ENCODE measurements at places on chromosomes 4 and X.

DNA sequence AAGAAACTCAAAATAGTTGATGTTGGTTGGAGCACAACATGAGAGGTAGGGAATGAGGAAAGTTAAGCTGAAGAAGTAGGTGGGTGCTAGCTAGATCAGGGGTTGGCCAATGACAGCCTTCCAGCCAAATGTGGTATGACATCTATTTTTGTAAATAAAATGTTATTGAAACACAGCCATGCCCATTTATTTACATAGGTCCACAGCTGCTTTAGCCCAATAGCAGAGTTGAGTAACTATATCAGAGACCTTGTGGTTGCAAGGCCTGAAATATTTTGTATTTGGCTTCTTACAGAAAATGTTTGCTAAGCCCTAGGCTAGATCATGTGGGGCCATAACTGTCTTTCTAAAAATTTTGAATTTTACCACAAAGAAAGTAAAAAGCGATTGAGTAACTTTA lies 234.9 kb upstream of the CTSO start:
- H3K4me3 ChIP-seq = no peak overlapping the region
- H3K4me1 ChIP-seq = peaks cover 27% of the 10 kb centered on the region
- H3K36me3 ChIP-seq = no peaks in the 10 kb centered on the region

GRCh38 chr4:112894951-112895350 lies 154.5 kb upstream of the ANK2 start:
- H3K4me3 ChIP-seq = no peak overlapping the region
- peaks cover 46% of the 10 kb centered on the region for H3K4me1 ChIP-seq
- DNase-seq = no peak
- H3K27ac ChIP-seq = no peak overlapping the region
- no peaks in the 10 kb centered on the region for H3K27me3 ChIP-seq
- no peaks in the 10 kb centered on the region for H3K36me3 ChIP-seq

- no peak overlapping the region for H3K27ac ChIP-seq
- H3K4me3 ChIP-seq = no peak overlapping the region
- H3K27me3 ChIP-seq = peaks cover 6% of the 10 kb centered on the region
- no peak for DNase-seq
- peaks cover 7% of the 10 kb centered on the region for H3K4me1 ChIP-seq
- no peaks in the 10 kb centered on the region for H3K36me3 ChIP-seq
Measured at GRCh38 chr4:17786567-17786966, 5.1 kb upstream of the FAM184B start.

DNA sequence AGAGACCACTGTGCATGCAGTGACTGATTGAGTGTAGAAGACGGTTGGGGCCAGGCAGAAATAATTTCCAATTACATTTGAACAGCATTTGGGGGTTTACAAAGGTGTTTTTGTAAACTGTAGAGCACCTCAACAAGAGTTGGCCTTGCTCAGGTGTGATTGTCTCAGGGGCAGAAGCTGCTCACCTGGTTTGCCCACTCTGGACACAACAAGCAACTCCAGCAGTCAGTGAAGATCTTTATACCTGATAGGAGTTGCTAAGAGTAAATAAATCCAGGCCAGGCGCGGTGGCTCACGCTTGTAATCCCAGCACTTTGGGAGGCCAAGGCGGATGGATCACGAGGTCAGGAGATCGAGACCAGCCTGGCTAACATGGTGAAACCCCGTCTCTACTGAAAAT lies 221.3 kb downstream of the RAB28 start:
- DNase-seq = no peak
- no peak overlapping the region for H3K4me3 ChIP-seq
- H3K36me3 ChIP-seq = peaks cover under 1% of the 10 kb centered on the region
- no peak overlapping the region for H3K27ac ChIP-seq
- peaks cover 29% of the 10 kb centered on the region for H3K4me1 ChIP-seq
- no peaks in the 10 kb centered on the region for H3K27me3 ChIP-seq

GRCh38 chr4:7620814-7621176 lies 186.1 kb upstream of the PSAPL1 start:
- H3K36me3 ChIP-seq = no peaks in the 10 kb centered on the region
- no peak for DNase-seq
- H3K27me3 ChIP-seq = peaks cover 47% of the 10 kb centered on the region
- H3K27ac ChIP-seq = no peak overlapping the region
- peaks cover 5% of the 10 kb centered on the region for H3K4me1 ChIP-seq

- no peaks in the 10 kb centered on the region for H3K4me1 ChIP-seq
- H3K36me3 ChIP-seq = no peaks in the 10 kb centered on the region
- no peak overlapping the region for H3K4me3 ChIP-seq
- DNase-seq = no peak
- no peaks in the 10 kb centered on the region for H3K27me3 ChIP-seq
Measured at GRCh38 chr4:7564242-7564641, 129.5 kb upstream of the PSAPL1 start.

DNA sequence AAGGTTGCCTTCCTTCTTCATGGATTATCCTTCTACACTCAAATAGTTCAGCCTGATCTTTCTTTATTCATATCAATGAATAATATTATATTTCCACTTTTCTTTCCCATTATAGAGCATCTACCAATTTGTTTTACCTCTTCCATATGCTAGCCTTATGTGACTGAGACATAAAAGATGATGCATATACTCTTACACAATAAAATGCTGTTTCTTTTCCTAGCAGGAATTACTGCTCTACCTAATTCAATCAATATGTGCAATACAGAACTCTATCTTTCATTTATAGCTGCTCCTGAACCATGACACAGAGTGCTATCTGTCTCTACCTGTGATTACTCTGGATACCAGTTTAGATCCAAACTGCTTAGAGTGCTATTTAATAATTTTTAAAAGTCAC lies 2334.0 kb downstream of the PCDH7 start:
- H3K4me1 ChIP-seq = peaks cover 5% of the 10 kb centered on the region
- H3K27ac ChIP-seq = no peak overlapping the region
- no peaks in the 10 kb centered on the region for H3K27me3 ChIP-seq

DNA sequence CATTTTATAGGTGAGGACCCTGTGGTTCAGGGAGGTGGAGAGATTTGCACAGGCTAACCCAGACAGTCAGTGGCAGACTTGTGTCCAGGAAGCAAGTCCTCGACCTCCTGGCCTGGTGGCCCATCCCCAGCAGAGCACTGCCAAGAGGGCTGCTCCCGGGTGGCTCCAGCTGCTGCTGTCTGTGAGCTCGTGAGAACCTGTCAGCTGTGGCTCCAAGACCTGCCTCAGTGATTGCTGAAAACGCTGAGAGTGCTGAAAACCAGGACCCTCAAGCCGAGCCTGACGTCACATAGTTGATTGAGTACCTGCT lies 74.2 kb downstream of the RTL9 start:
- no peaks in the 10 kb centered on the region for H3K36me3 ChIP-seq
- H3K4me1 ChIP-seq = no peaks in the 10 kb centered on the region
- H3K27ac ChIP-seq = no peak overlapping the region
- DNase-seq = no peak
- no peak overlapping the region for H3K4me3 ChIP-seq

- peaks cover 2% of the 10 kb centered on the region for H3K27me3 ChIP-seq
- H3K36me3 ChIP-seq = no peaks in the 10 kb centered on the region
- no peak for DNase-seq
- H3K27ac ChIP-seq = no peak overlapping the region
- H3K4me3 ChIP-seq = peak overlapping the region; percentile 24
Measured at GRCh38 chr4:89641367-89641687, 195.6 kb downstream of the SNCA start.

DNA sequence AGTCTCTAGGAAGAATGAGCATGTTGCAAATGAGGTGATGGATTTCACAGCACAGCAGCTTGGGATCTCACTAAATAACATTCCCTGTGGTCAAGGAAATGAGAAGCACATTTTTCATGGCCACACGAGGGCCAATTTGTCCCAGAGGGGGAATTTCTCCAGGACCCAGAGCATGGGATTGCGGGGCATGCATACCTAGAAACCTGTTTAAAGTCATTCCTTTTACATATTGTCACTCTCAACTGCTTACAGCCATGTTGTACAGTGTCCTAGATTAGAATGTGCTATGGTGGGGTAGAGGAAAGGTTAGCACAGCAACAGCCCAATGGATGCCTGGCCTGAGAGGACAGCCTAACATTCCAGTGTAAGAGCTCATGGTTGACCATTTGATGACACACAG lies 37.4 kb upstream of the NLGN4X start:
- H3K4me3 ChIP-seq = no peak overlapping the region
- no peak overlapping the region for H3K27ac ChIP-seq
- no peaks in the 10 kb centered on the region for H3K4me1 ChIP-seq
- DNase-seq = no peak
- H3K27me3 ChIP-seq = no peaks in the 10 kb centered on the region

DNA sequence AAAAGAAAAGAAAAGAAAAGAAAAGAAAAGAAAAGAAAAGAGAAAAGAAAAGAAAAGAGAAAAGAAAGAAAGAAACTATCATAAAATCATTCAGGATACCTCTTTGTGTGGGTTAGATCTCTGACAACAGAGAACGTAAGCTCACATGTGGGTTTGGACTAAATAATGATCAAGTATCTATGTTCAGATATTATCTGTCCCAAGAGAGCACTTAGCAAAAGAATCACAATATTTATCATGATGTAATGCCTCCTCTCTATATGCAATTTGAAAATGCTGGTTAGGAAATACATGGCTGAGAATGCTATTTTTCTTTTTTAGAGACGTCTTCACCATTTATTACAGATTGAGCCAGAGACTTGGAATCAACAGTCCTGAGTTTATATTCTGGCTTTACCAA lies 191.3 kb downstream of the KCNIP4 start:
- no peaks in the 10 kb centered on the region for H3K36me3 ChIP-seq
- no peak overlapping the region for H3K27ac ChIP-seq
- no peak for DNase-seq
- H3K27me3 ChIP-seq = peaks cover 22% of the 10 kb centered on the region
- no peak overlapping the region for H3K4me3 ChIP-seq

DNA sequence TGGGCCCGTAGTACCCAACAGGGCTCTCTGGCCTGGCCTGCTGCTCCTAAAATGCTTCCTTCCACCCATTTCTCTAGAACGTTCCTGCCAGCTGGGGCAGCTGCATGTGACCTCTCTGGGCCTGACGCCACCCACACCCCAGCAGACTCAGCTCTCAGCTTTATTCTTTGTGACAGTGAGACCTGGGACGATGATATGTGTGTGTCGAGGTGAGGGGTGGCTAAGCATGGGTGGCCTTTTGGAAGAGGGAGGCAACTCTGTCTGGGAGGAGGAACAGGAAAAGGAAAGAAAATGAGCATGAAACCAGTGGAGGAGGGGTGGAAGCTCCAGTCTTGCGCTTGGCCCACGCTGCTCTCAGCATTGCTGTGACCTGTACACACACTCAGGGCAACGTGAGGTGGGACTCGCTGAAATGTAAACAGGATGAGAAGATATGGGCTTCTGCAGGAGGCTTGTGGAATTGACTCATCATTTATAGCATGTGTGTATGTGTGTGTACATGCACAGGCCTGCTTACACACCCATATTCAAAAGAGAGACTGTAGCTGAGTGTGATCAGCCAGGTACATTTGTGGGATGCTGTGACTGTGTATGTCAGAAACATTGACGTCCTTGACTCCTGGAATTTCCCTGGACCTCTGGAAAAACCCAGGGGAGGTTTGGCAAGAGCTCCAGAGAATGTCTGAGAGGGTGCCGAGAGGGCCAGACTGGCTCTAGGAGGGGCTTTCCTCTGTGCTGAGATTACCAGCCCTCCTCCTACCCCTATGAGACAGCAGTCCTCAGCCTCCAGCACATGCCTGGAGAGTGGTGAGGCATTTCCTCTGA lies 137.9 kb downstream of the PJA1 start:
- no peaks in the 10 kb centered on the region for H3K36me3 ChIP-seq
- no peak overlapping the region for H3K4me3 ChIP-seq
- peaks cover 25% of the 10 kb centered on the region for H3K4me1 ChIP-seq
- no peak for DNase-seq
- peak overlapping the region; percentile 67 for H3K27ac ChIP-seq

DNA sequence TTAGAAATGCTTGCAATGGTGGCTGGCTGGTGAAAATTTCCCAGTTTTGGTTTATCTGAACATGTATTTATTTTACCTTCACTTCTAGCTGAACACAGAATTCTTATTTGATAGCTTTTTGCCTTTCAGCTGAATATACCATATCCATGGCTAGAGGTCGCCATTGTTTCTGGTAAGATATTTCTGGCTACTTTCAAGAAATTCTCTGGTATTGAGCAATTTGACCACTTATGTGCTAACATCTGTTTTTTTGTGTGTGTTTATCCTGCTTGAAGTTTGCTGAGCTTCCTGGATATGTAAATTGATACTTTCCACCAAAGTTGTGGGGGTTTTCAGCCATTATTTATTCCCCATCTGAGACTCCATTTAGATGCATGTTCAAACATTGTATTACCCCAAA lies 75.4 kb downstream of the FBXW7 start:
- no peaks in the 10 kb centered on the region for H3K27me3 ChIP-seq
- H3K36me3 ChIP-seq = no peaks in the 10 kb centered on the region
- H3K27ac ChIP-seq = no peak overlapping the region
- DNase-seq = no peak
- peaks cover 26% of the 10 kb centered on the region for H3K4me1 ChIP-seq

GRCh38 chr4:82715731-82716617 lies 82.6 kb downstream of the SCD5 start:
- H3K36me3 ChIP-seq = no peaks in the 10 kb centered on the region
- no peaks in the 10 kb centered on the region for H3K27me3 ChIP-seq
- peaks cover 18% of the 10 kb centered on the region for H3K4me1 ChIP-seq
- no peak overlapping the region for H3K4me3 ChIP-seq
- peak overlapping the region; percentile 80 for H3K27ac ChIP-seq
- DNase-seq = no peak

- H3K27ac ChIP-seq = peak overlapping the region; percentile 98
- H3K4me3 ChIP-seq = peak overlapping the region; percentile 95
- no peaks in the 10 kb centered on the region for H3K27me3 ChIP-seq
- peaks cover 11% of the 10 kb centered on the region for H3K36me3 ChIP-seq
Measured at GRCh38 chr4:30720661-30721184, 554 bp downstream of the PCDH7 start.

DNA sequence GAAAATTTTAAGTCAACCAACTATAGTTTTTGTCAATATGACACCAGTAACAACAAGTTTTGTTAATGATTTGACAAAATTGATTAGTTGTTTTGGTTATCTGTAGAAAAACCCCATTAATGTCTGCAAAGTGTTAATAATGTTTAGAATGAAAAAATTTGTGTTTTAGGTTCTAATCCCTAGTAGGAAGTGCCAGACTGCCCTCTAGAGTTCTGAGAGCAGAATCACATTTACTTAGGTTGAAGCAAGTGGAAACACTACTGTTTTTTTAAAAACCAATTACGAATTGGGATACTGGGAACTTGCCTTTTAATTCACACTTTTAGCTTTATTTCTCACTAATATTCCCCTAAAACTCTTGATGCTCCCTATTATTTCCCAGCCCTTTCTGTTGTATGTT lies 101.1 kb upstream of the CYLC1 start:
- DNase-seq = no peak
- H3K4me1 ChIP-seq = no peaks in the 10 kb centered on the region
- no peaks in the 10 kb centered on the region for H3K36me3 ChIP-seq
- H3K27me3 ChIP-seq = no peaks in the 10 kb centered on the region
- no peak overlapping the region for H3K4me3 ChIP-seq

- peaks cover 41% of the 10 kb centered on the region for H3K4me1 ChIP-seq
- H3K27ac ChIP-seq = no peak overlapping the region
- H3K36me3 ChIP-seq = peaks cover 6% of the 10 kb centered on the region
Measured at GRCh38 chrX:2550328-2551020, 49.7 kb upstream of the DHRSX start.

GRCh38 chr4:55079451-55080173 lies 45.8 kb downstream of the KDR start:
- H3K27me3 ChIP-seq = peaks cover 28% of the 10 kb centered on the region
- H3K4me3 ChIP-seq = no peak overlapping the region
- no peak for DNase-seq
- H3K4me1 ChIP-seq = peaks cover 32% of the 10 kb centered on the region
